ENCODE measurements at places on chromosomes 4 and X.
A peak's percentile ranks its signal among the peaks of the same experiment; 100 is the strongest.

GRCh38 chr4:38383646-38384121, 280.3 kb upstream of the KLF3 start:
- no peak for DNase-seq

DNA sequence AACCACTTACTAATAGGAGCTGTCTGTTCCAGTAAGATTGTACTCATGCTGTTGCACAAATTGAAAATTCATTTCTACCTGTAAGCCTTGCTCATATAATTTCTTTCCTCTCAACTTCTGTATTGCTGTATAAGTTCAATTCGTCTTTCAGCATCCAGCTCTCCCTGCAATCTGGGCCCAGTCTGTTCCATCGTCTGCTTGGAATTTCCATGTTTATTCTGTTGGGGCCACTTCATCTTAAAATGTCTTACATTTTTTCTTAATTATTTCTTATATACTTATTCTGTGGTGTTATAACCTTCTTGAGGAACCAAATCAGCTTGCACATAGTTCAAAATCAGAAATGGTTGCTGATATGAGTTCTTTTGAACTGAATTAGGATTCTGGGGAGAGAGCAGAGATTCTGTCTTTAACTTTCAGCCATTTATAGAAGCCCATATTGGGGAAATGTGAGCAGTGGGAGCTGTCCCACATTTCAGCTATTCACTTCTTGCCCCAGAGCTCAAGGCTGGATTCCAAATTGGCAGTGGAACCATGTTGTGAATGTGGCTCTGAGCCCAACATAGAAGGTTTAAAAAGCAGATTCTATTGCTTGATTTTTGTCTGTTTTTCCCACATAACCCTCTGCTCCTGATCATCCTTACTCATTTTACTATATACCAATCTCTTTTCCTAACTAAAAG, 291.9 kb downstream of the BMPR1B start:
- DNase-seq = no peak

GRCh38 chr4:183505611-183506388, 942 bp downstream of the ING2 start:
- DNase-seq = peak; percentile 81

GRCh38 chr4:98722000-98722399, 63.6 kb upstream of the TSPAN5 start:
- no peak for DNase-seq

GRCh38 chr4:99876946-99877345, 17.3 kb downstream of the LAMTOR3 start:
- DNase-seq = no peak

- DNase-seq = no peak
Measured at GRCh38 chrX:39944416-39944815, 153.3 kb downstream of the BCOR start.

DNA sequence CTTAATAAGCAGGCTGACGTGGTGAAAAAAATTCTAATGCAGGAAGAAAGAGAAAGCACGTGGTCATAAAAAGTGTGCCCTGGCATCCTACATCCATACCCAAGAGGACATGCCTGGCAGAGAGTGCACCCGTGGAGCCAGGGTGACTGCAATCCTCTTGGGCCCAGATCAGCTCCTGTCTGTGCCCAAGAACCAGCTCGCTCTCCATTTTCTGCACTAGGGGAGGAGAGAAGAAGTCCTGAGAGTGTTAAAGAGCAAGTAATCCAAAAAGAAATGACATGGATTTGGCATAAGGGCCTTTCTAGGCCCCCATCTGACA, 483.1 kb downstream of the BCOR start:
- DNase-seq = no peak

- no peak for DNase-seq
Measured at GRCh38 chr4:74934888-74935287, 2.0 kb downstream of the PARM1 start.

DNA sequence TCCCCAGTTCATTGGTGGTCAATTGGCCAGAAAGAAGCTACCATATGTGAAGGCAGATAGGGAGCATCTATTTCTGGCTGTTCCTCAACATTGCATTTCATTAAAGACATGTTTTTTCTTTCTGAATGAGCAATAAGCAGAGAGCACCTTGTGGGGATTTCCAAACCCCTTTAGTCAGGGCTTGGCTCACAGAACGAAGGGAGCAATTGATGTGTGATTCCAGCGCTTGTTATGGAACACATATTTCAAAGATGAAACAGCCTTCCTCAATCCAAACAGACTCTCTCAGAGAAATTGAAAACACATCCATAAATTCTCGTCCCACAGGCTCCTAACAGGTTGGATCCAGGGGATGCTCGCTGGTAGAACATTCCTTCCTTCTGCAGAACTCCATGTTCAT, 84.1 kb downstream of the CLCN4 start:
- no peak for DNase-seq

DNA sequence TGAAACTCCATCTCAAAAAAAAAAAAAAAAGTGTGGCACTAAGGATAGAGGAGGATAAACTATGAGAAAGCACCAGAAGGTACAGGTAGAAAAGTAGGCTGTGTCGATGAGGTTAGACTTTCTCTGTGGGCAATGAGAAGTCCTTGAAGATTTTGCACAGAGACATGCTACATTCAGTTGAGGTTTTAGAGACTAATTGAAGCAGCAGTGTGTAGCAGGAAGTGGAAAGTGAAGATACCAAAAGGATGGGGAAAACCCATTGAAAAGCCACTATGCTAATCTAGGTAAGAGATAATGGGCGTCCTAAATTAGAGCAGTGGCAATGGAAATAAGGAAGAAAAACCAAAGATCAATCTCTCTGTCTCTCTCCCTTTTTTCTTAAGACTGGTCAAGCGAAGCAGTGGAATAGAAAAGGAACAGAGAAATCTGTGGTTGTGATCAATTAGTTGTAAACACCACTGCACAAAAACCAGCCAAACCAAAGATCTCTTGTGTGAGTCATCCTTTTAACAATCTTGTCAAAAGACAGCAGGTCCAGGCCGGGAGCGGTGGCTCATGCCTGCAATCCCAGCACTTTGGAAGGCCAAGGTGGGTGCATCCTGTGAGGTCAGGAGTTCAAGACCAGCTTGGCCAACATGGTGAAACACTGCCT, 3.5 kb downstream of the SPINK2 start:
- DNase-seq = peak; percentile 12

DNA sequence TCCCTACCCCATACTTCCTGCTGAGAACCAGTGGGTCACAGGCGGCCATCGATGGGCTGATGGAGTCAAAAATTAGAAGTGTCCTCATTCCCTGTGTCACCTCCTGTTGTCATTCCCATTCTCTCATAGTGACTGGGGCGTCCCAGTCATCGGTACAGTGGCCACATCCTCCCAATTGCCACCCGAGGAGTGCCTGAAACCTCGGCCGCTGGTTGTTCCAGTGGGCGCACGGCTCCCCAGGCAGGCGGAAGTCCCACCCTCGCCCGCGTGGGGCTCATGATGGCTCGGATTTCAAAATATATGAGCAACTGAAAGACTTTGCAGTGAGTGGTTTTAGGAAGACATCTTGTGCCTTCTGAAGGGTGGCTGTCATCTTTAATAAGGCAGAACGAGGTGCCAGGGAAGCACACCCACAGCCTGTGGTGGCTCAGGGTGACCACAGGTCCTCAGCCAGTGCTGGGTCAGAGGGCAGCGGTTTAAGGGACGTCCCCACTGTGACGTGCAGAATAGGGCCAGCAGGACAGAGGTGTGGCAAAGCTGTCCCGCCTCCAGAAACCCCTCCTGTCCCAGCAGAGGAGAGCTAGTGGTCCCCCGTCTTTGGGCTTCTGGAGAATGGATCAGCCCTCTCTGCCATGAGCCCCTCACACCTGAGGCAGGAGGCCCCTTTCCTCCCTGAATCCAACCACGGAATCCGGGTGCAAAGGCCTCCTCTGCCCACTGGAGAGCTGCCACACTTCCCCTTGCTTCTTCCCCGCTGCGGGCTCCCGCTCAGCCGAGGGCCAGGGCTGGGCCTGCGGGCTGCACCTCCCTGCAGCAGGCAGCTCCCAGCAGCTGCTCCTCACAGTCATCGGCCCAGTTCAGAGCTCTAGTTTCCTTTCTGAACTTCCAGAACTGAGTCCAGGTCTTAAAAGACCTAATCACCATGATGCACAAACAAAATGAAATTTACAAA, 90.4 kb downstream of the ABLIM2 start:
- no peak for DNase-seq

- DNase-seq = no peak
Measured at GRCh38 chr4:41185614-41186592, 28.4 kb downstream of the APBB2 start.

DNA sequence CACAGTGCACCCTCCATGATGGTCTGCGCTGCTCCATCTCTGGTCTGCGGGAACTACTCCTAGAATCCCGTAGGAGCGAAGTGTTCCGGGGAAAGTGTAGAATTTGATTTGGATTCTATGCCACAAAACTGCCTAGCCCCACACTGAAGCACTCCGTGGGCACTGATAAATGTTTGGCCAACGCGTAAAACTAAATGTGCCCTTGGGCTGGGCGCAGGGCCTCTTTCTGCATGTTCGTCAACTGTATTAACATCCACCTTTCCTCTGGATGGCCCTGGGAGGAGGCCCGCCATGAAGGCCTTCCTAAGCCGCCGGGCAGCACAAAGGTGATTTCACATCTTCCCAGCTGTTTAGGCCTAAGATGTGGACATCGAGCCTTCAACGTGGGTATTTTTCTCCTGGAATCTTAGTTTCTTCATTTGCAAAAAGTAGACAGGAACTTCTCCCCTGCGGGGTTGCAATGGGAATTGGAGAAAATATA, 2.6 kb downstream of the MSX1 start:
- no peak for DNase-seq

DNA sequence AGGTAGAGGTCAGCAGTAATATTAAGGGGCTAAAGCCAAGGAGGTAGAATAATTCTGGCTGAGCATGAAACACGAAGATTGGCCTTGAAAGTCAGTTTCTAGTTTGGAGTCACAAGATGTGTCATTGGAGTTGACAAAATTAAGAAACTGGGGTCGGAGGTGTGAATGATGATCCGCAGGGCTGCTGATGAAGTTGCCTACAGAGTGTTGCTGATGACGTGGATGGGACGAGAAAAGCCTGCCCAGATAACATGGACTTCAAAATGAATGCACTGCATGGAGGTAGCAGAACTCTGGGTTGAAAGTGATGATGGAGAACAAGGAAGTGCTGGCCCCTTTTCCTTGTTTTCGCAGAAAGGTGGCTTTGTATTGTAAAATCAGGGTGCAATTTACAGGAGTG, 60.5 kb downstream of the DTHD1 start:
- DNase-seq = no peak

DNA sequence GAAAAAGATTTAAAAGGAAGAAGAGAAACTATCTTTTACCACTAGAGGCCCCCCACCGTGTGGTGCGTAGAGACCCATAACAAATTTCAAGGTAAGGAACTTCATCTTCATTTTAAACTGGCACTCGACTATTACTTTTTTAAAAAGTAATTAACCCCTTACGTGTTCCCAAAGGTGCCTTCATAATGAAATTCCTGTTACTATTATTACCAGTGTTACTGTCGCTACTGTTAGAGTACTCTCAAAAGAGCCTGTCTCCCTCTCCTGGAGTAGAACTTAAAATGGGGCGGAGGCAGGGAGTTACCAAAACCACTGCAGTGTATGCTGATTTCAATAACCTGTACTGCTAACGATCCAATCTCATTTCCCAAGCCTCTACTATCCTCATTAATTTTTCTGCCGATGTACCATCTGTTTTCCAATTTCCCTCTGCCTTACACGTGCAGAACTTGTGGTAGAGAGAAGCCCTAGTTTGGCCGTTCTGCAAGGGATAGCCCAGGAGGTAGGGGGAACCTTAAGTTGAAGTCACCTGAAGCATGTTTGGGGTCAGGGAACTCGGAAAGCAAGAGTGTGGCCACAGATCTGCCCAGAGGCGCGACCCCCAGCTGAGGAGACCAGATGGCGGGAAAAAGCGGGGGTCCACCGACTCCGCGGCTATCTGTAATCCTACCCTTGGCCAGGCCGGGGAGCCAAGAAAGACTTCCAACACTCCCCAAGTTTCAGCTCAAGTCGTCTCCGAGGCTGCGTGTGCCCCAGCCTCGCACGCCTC, 720 bp upstream of the STK26 start:
- DNase-seq = no peak

GRCh38 chrX:47170861-47171692, 22.6 kb upstream of the UBA1 start:
- DNase-seq = no peak

- no peak for DNase-seq
Measured at GRCh38 chrX:40169193-40170101, 71.7 kb upstream of the BCOR start.

DNA sequence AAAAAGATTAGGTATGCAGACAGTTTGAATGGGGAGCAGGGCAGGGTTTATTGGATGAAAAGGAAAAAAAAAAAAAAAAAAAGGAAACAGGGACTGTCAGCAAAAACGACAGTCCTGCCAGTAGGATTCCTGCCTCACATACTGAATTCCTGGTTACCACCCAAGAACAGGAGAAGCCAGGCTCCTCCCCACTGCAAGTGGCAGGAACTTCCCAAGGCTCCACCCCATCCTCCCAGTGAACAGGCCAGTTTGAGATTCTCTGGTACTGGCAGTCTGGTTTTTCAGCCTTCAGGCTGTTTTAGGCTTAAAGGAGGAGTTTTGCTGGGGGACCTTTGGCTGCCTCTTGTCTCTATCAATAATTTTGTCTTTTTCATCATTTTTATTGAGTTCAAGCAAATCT, 360.0 kb upstream of the CXorf51A start:
- DNase-seq = no peak

DNA sequence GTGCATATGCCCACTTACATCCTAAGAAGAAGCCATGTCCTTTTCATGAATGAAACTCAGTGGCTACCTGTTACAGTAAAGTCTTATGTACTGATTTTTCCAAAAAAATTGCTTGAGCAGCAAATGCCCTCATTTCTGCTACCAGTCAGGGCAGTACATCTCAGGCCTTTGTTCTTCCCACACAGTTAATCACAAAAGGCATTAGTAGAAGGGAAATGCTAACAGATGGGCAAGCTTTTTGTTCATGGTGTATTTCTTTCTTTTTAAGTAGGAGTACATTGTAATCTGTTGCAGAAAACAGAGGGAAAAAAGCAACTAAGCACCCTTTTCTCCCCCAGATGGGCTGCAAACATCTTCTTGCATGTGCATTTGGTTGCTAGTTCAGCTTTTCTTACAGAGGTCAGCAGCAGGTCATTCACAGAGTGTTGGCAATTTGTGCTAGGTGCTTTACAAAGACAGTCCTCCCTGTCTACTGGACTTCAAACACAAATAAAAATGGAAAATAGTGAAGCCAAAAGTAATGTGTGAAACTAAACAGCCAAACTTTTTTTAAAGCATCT, 373.4 kb downstream of the PRDM5 start:
- DNase-seq = no peak

- no peak for DNase-seq
Measured at GRCh38 chr4:184453365-184454160, 20.8 kb downstream of the IRF2 start.

DNA sequence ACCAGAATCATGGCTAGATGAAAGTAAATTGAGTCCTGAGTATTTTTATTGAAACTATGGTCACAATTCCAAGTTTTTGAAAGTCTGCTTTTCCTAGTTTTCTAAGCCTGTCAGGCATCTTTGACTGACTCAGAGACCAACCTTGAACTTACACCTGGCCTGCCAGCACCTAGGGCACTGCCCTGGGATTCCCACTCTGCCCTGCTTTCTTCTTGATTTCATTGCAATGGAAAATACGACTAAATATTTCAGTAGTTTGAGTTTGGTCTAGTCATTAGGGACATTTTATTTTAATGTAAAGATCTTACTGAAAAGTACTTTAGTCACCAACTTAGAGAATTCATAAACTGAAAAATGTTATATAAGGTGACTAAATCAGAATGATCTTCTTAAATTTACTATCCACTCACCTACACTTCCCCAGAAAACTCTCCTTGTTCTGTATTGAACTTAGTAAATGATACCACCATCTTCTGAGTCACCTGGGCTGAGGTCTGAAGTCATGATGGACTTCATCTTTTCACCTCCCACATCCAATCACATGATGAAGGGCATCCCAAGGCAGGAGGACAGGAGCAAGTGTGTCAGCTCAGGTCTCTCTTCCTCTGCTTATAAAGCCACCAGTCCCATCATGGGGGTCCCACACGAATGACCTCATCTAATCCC, 11.6 kb upstream of the PYURF start:
- no peak for DNase-seq

Measured in stimulated activated CD8-positive, alpha-beta memory T cell treated with anti-CD3 and anti-CD28 coated beads, Interleukin-4, amount 100 ng/mL, for 24 hours (primary cell).